Small intestine (tissue), 16 donors: ENCODE measurements at places on chromosomes 2 and 18.

- H3K36me3 ChIP-seq, result no peaks in the 10 kb centered on the region
- no peak overlapping the region for H3K27ac ChIP-seq
- H3K4me3 ChIP-seq, result no peak overlapping the region
- DNase-seq, result no peak
- H3K27me3 ChIP-seq, result no peaks in the 10 kb centered on the region
Observed at GRCh38 chr2:28835781-28836180, 25.1 kb downstream of the SPDYA start.

- no peaks in the 10 kb centered on the region for H3K4me1 ChIP-seq
- H3K4me3 ChIP-seq, result no peak overlapping the region
- no peak overlapping the region for H3K27ac ChIP-seq
- DNase-seq, result no peak
- H3K36me3 ChIP-seq, result no peaks in the 10 kb centered on the region
Observed at GRCh38 chr2:68857855-68858456, 13.2 kb downstream of the BMP10 start.

- H3K27me3 ChIP-seq, result no peaks in the 10 kb centered on the region
- H3K36me3 ChIP-seq, result no peaks in the 10 kb centered on the region
- H3K4me1 ChIP-seq, result no peaks in the 10 kb centered on the region
Observed at GRCh38 chr18:43830947-43831346, 553.7 kb upstream of the SYT4 start.

DNA sequence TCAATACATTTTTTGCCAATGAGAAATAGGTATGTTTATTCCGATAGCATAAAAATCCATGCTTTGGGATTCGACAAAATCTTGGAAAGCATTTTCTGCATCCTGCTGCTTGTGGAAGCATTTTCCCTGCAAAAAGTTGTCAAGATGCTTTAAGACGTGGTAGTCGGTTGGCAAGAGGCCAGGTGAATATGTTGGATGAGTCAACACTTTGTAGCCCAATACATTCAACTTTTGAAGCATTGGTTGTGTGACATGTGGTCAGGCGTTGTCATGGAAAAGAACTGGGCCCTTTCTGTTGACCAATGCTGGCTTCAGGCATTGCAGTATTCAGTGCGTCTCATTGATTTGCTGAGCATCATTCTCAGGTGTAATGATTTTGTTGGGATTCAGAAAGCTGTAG, 764.5 kb downstream of the TRIB2 start:
- no peak overlapping the region for H3K27ac ChIP-seq
- no peaks in the 10 kb centered on the region for H3K36me3 ChIP-seq
- H3K4me3 ChIP-seq, result no peak overlapping the region
- no peaks in the 10 kb centered on the region for H3K4me1 ChIP-seq
- H3K27me3 ChIP-seq, result no peaks in the 10 kb centered on the region

GRCh38 chr2:176985871-176986270, 226.7 kb upstream of the HNRNPA3 start:
- H3K4me3 ChIP-seq, result no peak overlapping the region
- H3K27me3 ChIP-seq, result no peaks in the 10 kb centered on the region
- H3K27ac ChIP-seq, result no peak overlapping the region

DNA sequence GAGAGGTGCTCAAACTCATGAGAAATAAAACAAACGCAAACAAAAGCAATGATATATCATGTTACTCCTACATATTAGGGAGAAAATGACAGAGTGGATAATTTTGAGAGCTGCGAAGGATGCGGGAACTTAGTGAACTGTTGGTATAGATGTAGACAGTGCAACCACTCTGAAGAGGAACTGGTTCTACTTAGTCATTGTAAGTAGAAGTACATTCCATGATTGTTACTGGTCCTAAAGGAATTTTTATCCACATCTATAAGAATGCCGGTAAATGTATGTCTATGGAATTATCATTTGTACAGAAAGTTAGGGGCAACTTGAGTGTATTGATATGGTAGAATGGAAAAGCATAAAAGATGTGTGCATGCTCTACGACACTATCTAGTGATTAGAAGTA, 1238.4 kb downstream of the LRP1B start:
- no peaks in the 10 kb centered on the region for H3K36me3 ChIP-seq
- no peak overlapping the region for H3K4me3 ChIP-seq
- no peaks in the 10 kb centered on the region for H3K4me1 ChIP-seq
- no peak for DNase-seq
- H3K27me3 ChIP-seq, result no peaks in the 10 kb centered on the region

- no peaks in the 10 kb centered on the region for H3K4me1 ChIP-seq
- H3K4me3 ChIP-seq, result no peak overlapping the region
- no peaks in the 10 kb centered on the region for H3K27me3 ChIP-seq
- no peak overlapping the region for H3K27ac ChIP-seq
Observed at GRCh38 chr2:207459990-207460757, 69.6 kb upstream of the CREB1 start.

- H3K4me1 ChIP-seq, result no peaks in the 10 kb centered on the region
- peak overlapping the region; percentile 84 for H3K27ac ChIP-seq
- DNase-seq, result no peak
- H3K36me3 ChIP-seq, result no peaks in the 10 kb centered on the region
- peak overlapping the region; percentile 53 for H3K4me3 ChIP-seq
Observed at GRCh38 chr2:231679908-231680284, 28.4 kb upstream of the PTMA start.

GRCh38 chr18:48785091-48785614, 165.6 kb downstream of the SMAD7 start:
- DNase-seq, result no peak
- H3K27me3 ChIP-seq, result no peaks in the 10 kb centered on the region
- H3K27ac ChIP-seq, result peak overlapping the region; percentile 41
- no peak overlapping the region for H3K4me3 ChIP-seq
- H3K4me1 ChIP-seq, result peaks cover 5% of the 10 kb centered on the region

- H3K27ac ChIP-seq, result peak overlapping the region; percentile 100
- no peak for DNase-seq
- peaks cover 4% of the 10 kb centered on the region for H3K4me1 ChIP-seq
- H3K36me3 ChIP-seq, result no peaks in the 10 kb centered on the region
- H3K4me3 ChIP-seq, result peak overlapping the region; percentile 78
Observed at GRCh38 chr2:47177043-47177565, 22.0 kb upstream of the STPG4 start.

- no peaks in the 10 kb centered on the region for H3K27me3 ChIP-seq
- H3K27ac ChIP-seq, result no peak overlapping the region
- DNase-seq, result no peak
- H3K4me1 ChIP-seq, result no peaks in the 10 kb centered on the region
- no peak overlapping the region for H3K4me3 ChIP-seq
- H3K36me3 ChIP-seq, result no peaks in the 10 kb centered on the region
Observed at GRCh38 chr2:150142561-150142960, 344.9 kb downstream of the RND3 start.

GRCh38 chr2:19611491-19612332, 253.3 kb upstream of the OSR1 start:
- no peaks in the 10 kb centered on the region for H3K4me1 ChIP-seq
- no peaks in the 10 kb centered on the region for H3K27me3 ChIP-seq
- no peaks in the 10 kb centered on the region for H3K36me3 ChIP-seq
- H3K27ac ChIP-seq, result no peak overlapping the region
- DNase-seq, result peak; percentile 54

DNA sequence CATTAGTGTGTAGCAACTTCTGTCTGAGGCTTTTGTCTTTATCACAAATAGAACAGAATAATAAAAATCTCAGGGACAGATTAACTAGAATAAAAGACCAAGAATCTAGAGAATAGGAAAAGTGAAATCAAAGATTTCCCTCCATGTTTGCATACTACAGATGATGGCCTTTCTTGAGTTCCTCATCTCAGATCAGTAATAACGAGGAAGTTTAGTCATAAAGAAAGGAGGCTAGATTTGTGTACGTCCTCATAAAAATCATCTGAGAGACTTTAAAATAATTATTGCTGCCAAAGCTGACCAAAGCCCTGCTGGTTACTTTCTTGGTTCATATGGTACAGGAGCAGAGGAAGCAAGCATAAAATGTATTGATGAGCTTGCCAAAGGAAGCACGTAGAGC, 117.3 kb downstream of the MIB1 start:
- H3K4me1 ChIP-seq, result no peaks in the 10 kb centered on the region
- no peak overlapping the region for H3K27ac ChIP-seq
- no peaks in the 10 kb centered on the region for H3K27me3 ChIP-seq
- H3K36me3 ChIP-seq, result peaks cover 3% of the 10 kb centered on the region

DNA sequence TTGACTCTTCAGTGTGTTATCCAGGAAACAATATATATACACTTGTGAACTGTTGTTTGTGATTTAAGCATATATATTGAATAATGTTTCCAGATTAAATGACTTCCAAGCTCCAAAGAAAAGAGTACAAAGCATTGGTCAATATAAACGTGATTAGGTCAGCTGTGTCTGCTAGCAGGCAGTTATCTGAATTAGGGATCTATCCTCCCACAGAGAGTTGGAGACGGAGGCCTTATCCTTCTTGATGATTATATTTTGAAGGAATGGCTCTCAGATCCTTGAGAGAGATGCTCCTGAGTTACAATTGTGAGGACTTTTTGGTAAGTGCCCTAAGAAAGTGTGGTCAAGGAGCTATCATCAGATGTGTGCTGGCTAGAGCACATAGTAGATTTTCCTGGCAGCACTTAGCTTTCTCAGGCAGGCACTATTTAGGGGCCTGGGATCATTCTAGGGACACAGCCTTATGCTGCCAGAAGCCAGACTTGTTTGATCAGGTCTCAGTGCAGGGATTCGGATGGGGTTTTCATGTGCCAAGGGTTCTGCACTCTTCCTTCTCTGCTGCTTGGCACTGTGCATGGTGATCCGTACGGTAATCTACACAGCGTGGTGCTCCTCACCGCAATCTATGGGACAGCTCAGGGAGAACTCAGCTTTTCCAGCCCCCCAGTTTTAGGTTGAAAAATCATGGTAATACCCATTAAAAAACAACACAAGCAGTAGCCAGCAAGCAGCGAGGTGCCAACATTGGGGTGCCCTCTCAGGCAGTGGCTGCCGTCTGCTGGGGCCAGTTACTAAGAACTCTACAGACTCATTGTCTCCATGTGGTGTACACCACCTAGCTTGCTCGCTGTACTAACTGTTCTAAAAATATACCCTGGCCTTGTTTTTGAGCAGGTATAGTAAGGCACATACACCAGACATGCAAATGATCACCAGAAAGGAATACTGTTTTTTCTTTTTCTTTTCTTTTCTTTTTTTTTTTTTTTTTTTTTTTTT, 8.0 kb upstream of the ZDBF2 start:
- no peaks in the 10 kb centered on the region for H3K27me3 ChIP-seq
- no peak for DNase-seq
- no peak overlapping the region for H3K27ac ChIP-seq
- H3K36me3 ChIP-seq, result no peaks in the 10 kb centered on the region
- H3K4me1 ChIP-seq, result no peaks in the 10 kb centered on the region

DNA sequence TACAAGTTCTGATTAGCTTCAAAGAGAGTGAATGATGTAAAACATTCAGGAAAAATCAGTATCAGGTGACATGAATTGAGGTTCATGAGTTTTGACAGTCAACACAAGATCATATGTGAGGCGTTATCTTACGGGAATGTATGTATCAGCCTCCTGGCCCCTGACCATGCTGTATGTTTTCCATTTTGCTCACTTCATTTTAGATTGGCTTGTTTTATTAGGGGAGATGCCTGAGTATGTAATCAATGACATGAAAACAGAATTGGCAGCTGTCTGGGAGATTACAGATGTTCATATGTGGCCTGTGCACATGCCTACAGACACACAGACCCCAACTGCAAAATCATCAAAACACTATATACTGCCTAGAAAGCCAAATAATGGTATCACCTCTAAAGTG, 168.5 kb upstream of the RND3 start:
- H3K27ac ChIP-seq, result no peak overlapping the region
- no peak for DNase-seq
- H3K27me3 ChIP-seq, result no peaks in the 10 kb centered on the region
- no peak overlapping the region for H3K4me3 ChIP-seq
- no peaks in the 10 kb centered on the region for H3K4me1 ChIP-seq

DNA sequence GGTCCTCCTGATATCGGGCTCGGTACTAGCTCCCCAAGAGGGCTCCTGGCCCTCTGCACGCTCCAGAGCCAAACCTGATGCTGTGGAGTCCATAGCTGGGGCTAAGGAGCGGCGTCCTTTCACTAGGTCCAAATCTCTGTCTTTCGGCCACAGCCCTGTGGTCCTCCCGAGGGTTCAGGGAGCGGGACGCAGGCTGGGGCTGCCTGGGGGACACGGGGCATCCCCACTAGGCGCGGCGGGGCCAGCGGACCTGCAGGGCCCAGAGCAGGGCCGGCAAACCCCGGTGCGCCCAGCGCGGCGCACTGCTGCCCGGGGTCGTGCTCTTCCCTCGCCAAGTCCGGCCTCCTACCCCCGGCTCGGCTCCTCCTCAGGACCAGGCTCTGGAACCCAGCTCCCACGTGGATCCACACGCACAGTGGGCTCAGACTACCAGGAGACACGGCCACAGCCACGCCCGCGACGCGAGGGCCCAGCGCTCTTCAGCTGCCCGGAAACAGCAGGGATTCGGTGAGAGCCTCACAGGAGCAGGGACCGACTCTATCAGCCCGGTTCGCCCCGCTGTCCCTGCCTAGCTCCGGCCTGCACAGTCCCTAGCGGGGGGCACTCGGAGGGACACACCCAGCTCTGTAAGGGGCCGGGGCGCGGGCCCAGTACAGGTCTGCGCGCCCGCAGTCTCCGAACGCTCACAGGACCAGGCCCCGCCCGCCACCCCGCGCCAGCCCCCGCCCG, 593 bp downstream of the ZNF514 start:
- H3K27ac ChIP-seq, result peak overlapping the region; percentile 68
- H3K4me1 ChIP-seq, result no peaks in the 10 kb centered on the region
- no peaks in the 10 kb centered on the region for H3K27me3 ChIP-seq
- peak overlapping the region; percentile 65 for H3K4me3 ChIP-seq

- DNase-seq, result peak; percentile 79
- H3K4me3 ChIP-seq, result peak overlapping the region; percentile 36
- no peaks in the 10 kb centered on the region for H3K27me3 ChIP-seq
Observed at GRCh38 chr2:172234716-172235691, 132.3 kb upstream of the DLX2 start.

- peak; percentile 13 for DNase-seq
- no peak overlapping the region for H3K4me3 ChIP-seq
- H3K27me3 ChIP-seq, result no peaks in the 10 kb centered on the region
- H3K36me3 ChIP-seq, result no peaks in the 10 kb centered on the region
- H3K27ac ChIP-seq, result no peak overlapping the region
- no peaks in the 10 kb centered on the region for H3K4me1 ChIP-seq
Observed at GRCh38 chr2:30666266-30666874, 140.9 kb downstream of the CAPN13 start.

GRCh38 chr2:138171244-138171643, 207.0 kb downstream of the HNMT start:
- H3K27me3 ChIP-seq, result no peaks in the 10 kb centered on the region
- H3K4me1 ChIP-seq, result no peaks in the 10 kb centered on the region
- no peak for DNase-seq
- no peak overlapping the region for H3K4me3 ChIP-seq
- H3K27ac ChIP-seq, result no peak overlapping the region

DNA sequence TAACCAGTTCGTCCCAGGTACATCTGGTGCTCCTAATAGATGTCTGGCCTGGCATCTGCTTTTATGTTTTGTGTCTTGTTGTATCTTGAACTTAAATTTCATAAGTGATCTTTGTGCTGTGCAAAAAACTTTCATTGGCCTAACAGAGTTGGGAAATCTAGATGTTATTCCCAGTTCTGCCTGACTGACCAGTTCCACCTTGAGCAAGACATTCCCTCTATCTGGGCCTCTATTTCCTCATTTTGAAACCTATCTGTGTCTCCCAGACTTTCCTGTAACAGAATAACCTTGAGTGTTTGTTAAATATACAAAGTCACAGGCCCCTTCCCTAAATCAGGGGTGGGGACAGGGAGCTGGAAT, 90.5 kb upstream of the MSH2 start:
- no peaks in the 10 kb centered on the region for H3K36me3 ChIP-seq
- H3K27ac ChIP-seq, result peak overlapping the region; percentile 88
- H3K4me1 ChIP-seq, result peaks cover 67% of the 10 kb centered on the region
- no peak overlapping the region for H3K4me3 ChIP-seq
- no peaks in the 10 kb centered on the region for H3K27me3 ChIP-seq
- DNase-seq, result peak; percentile 68

- H3K27me3 ChIP-seq, result no peaks in the 10 kb centered on the region
- peaks cover 21% of the 10 kb centered on the region for H3K36me3 ChIP-seq
- H3K4me1 ChIP-seq, result no peaks in the 10 kb centered on the region
- no peak for DNase-seq
Observed at GRCh38 chr2:9285385-9285920, 78.8 kb downstream of the ASAP2 start.
